ENCODE measurements at places on chromosomes 16 and 17.

DNA sequence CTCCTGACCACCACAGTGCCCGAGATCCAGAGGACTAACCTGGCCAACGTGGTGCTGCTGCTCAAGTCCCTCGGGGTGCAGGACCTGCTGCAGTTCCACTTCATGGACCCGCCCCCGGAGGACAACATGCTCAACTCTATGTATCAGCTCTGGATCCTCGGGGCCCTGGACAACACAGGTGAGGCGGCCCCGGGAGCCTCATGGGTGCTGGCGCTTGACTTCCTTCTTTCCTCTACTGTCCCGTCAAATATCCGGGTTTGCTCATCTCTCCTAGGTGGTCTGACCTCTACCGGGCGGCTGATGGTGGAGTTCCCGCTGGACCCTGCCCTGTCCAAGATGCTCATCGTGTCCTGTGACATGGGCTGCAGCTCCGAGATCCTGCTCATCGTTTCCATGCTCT, 13.7 kb downstream of the DHX38 start:
- no peak for DNase-seq

DNA sequence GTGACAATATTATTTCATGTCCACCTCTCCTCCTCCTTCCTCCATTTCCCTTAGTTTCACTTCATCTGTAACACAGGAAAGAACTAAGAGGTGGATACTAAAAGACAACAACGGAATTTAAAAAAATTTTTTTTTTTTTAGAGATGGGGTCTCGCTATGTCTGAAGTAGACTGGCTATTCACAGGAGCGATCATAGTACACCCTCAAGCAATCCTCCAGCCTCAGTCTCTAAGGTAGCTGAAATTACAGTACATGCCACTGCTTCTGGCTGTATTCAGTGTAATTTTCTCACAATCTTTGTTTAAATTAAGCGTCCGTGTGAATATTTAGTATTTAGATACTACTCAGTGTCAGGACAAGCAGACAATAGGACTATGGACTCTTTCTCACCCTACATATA, 35.6 kb downstream of the FBXL20 start:
- no peak for DNase-seq

DNA sequence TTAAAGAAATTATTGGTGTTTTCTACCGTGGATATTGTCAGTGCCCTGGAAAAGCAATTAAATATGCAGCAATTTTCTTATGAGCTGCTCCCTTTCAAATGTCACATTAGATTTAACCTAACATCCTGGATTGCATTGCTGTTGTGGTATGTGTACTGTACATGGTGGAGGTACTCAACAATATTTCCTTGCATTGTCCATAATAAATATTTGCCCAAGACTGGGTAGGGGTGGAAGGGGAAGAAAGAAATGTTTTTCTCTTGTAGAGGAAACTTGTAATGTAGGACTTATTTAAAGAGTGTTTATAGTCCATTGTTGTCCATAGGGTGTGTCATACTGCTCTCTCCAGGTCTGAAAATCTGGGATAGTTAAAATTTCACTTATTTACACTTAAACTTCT, 346.2 kb upstream of the TBX2 start:
- no peak for DNase-seq

DNA sequence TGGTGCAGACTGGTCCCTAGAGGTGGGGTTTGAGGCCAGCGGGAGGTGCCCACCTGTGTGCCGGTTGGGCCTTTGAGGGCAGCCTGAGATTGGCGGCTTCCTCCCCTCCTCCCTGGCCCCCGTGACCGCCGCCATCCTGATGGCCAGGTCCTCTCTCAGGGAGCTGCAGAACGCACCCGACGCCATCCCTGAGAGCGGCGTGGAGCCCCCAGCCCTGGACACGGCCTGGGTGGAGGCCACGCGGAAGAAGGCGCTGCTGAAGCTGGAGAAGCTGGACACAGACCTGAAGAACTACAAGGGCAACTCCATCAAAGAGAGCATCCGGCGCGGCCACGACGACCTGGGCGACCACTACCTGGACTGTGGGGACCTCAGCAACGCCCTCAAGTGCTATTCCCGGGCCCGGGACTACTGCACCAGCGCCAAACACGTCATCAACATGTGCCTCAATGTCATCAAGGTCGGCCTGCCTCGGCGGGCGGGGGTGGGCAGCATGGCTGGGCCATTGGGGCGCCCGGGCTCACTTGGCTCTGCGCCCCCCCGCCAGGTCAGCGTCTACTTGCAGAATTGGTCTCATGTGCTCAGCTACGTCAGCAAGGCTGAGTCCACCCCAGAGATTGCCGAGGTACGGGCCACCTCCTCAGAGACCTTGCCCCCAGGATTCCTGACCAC, 2.8 kb downstream of the GPS1 start:
- no peak for DNase-seq

GRCh38 chr16:48099455-48099854, 56.3 kb downstream of the ABCC12 start:
- DNase-seq, result no peak

- no peak for DNase-seq
Measured at GRCh38 chr16:2473999-2474876, 689 bp upstream of the TBC1D24 start.

DNA sequence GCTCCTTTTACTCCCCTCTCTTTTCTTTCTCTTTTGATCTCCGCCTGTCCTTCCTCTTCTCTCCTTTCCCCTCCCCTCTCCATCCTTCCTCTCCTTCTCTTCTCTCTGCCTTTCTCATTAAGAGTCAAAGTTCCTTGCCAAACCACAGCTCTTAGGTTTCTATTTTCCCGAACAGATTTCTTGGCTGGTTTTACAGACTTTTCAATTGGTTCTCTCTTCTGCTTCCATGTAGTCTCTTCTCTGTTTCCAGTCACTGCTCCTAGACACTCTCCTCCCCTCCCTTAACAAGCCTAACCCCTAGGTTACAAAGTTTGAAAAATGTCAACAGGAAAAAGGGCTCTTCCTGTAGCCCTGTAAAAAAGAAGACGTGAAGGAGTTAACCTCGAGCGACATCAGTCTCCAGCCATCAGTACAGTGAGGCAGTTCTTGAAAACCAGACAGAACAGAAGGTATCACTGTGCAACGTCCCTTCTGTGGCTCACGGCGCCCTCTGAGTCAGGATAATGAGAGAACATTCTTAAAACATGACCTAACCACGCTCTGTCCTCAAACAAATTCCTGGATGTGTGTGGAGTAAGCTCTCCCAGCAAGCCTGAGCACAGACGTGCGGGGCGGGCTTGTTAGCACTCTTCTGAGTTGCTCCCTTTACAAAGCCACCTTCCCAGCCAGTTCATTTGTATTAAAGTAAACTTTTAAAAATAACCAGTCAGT, 11.6 kb upstream of the MARCHF10 start:
- DNase-seq, result no peak

GRCh38 chr17:10036511-10037061, 131.5 kb upstream of the RCVRN start:
- no peak for DNase-seq

DNA sequence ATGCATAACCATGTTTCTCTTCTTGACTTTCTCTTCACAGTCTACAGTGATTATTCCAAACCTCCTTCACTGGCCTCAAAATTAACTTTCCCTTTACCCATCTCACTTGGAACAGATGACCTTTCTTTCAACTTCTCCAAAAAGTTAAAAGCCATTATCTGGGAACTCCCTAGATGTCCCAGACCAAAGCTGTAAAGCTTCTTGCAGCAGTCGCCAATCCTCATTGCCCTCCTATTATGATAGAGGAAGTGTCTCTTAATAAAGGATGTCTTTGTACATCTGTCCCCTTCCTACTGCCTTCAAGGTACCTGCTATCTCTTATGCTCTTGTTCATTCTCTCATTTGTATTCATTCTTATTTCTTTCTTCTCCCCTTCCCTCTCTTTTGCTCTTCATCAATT, 127.5 kb downstream of the MRTFB start:
- DNase-seq, result no peak

- DNase-seq, result no peak
Measured at GRCh38 chr17:37440424-37440823, 33.7 kb downstream of the TADA2A start.

DNA sequence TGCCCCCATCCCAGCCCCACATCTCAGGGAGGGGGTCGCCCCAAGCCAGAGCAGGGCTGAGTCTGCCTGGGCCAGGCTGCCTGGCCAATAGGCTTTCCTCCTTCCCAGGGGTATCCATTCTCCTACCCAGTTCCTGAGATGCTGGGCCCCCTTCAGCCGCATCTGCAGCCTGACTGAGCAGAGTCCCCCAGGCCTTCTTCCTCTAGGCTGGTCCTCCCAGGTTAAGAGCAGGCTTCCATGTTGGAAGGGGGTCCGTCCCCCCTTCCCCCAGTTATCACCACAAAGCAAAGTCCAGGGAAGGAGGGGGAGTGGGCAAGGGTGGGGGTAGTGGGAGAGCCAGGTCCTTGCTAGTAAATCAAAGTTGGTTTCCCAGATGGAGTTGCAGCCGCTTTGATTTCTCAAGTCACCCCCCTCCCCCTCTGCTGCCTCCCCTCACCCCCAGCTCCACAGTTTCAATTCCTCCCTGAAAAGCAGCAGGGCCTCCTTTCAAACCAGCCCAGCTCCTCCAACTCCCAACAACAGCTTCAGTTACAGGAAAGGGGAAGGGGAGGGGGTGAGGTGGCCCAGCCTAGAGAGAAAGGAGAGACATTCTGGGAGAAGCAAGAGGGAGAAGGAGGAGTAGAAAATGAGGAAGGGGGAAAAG, 9.5 kb upstream of the FZD2 start:
- no peak for DNase-seq

- DNase-seq, result no peak
Measured at GRCh38 chr16:57485091-57485915, 990 bp downstream of the DOK4 start.

- no peak for DNase-seq
Measured at GRCh38 chr16:86834451-86835035, 256.2 kb downstream of the FOXL1 start.

- no peak for DNase-seq
Measured at GRCh38 chr17:7997186-7997585, 5.2 kb upstream of the GUCY2D start.

GRCh38 chr16:3143598-3144320, 8.9 kb downstream of the ZNF213 start:
- no peak for DNase-seq

DNA sequence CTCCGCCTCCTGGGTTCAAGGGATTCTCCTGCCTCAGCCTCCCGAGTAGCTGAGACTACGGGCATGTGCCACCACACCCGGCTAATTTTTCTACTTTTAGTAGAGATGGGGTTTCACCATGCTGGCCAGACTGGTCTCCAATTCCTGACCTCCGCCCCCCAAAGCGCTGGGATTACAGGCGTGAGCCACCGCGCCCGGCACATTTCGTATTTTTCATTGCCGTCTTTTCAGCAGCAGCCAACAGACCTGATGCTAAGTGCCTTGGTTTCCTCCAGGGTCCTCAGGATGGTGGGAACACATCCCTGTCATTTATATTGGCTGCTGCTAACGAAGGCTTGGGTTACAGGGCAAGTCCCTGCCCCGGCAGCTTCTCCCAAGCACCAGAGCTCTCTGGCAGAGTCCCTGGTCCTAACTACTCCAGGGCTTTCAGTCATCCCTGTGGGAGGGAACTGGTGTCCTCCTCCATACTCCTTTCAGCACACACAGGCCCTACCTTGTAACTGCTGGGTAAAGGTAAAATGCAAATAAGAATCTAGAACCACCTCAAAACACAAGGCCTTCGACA, 1.5 kb upstream of the RNF157 start:
- DNase-seq, result no peak

- no peak for DNase-seq
Measured at GRCh38 chr17:75396796-75397195, 8.7 kb downstream of the GRB2 start.

DNA sequence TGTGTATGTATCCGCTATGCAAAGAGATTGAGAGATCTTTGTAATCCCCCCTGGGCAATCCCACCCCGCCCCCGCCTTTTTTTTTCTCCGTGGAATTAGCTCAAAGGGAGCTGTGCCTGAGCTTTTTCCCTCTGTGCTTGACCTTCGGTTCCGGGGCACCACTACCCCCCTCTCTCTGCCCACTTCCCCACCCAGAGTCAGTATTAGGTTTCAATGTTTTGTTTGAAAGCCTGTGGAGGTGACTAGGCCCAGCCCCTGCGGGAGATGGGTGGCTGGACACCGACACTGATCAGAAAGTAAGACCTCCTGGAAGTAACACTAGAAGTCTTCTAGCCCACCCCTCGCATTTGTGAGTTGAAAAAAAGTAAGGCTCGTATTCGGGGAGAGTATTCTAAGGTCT, 7.0 kb downstream of the CBLN1 start:
- DNase-seq, result no peak

DNA sequence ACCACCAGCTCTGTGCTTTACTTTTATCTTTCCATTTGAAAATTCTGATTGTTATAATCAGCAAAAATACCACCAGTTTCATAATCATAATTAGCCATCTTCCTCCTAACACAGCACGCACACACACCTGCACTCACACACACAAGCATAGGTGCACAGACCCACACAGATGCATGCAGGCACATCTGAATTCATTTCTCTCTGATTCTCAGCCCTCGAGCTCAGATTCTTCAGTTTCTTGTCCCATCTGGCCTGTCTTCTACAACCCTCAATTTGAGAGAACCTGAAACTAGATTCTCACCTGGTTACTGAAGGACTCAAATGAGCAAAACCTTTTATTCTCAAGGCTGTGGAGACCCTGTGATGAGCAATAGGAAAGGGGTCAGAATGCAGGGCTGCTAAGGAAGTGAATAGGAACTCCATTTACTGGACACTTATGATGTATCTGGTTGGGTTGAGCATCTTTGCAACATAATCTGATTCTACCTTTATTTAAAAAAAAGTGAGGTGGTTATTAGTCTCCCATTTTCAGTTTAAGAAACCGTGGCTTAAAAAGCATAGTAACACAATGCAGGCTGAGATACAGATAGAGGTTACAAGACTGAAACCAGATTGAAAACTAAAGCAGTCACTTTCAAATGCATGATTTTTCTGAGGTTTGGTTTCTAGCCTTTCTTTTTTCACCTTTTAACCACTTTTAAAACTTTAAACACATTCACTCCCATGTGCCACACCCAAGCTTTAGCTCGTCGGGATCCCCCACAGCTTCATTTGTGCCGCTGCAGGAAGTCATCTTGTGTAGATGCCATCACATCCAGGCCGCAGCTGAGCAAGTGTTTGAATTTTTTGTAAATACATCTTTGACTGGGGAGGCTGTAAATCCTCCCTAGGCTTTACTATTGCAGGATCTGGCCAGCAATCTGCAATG, 9.4 kb downstream of the KRT33A start:
- DNase-seq, result no peak

GRCh38 chr16:56334761-56335160, 90.6 kb downstream of the AMFR start:
- DNase-seq, result no peak

All from NCI-H2081 (cell line).